ENCODE measurements at places on chromosomes 3 and 15. TPM values are rescaled to one million over a fixed set of nuclear protein-coding genes. Genes with fewer than 3 reads are reported as not detected.

Gene C3orf22
- not detected for total RNA-seq

DNA sequence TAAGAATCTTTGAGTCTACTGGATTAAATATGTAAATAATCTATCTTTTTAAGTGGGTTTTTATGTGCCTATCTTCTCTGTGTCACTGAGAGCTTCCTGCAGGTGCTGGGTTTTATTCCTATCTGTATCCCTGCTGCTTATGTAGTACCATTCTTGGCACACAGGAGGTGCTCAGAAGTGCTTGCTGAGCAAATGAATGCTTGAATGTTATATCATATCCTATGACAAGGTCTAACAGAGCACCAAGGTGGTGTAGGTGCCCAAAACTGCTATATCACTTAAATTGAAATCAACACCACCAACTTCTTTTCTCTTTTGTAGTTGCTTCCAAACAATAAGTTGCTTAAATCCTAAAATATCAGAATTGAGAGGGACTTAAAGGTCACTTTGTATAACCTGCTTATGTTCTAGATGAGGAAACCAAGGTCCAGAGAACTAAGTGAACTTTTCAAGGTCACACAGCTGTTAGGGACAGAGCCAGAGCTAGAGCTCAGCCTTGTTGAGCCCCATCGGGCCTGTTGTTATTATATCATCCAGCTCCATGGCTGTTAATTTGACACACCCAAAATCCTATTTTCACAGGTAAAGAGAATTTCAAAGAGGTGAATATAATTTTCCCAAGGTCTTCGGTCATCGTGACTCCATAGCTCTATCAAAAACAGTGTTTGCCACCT is 46.0 kb downstream of the CCNL1 start:
- H3K27ac ChIP-seq, result no peak overlapping the region
- no peaks in the 10 kb centered on the region for H3K36me3 ChIP-seq
- no peak overlapping the region for H3K4me3 ChIP-seq
- H3K27me3 ChIP-seq, result peaks cover 4% of the 10 kb centered on the region

- no peak overlapping the region for H3K27ac ChIP-seq
- no peak for DNase-seq
- no peaks in the 10 kb centered on the region for H3K36me3 ChIP-seq
- peaks cover 4% of the 10 kb centered on the region for H3K4me1 ChIP-seq
Measured at GRCh38 chr3:10351013-10351735, 30.3 kb upstream of the SEC13 start.

GRCh38 chr3:108473711-108474110 is 36.7 kb downstream of the MYH15 start:
- no peak for DNase-seq
- no peaks in the 10 kb centered on the region for H3K4me1 ChIP-seq
- H3K27ac ChIP-seq, result no peak overlapping the region
- no peak overlapping the region for H3K4me3 ChIP-seq

Gene LYZL4
- total RNA-seq, result not detected

DNA sequence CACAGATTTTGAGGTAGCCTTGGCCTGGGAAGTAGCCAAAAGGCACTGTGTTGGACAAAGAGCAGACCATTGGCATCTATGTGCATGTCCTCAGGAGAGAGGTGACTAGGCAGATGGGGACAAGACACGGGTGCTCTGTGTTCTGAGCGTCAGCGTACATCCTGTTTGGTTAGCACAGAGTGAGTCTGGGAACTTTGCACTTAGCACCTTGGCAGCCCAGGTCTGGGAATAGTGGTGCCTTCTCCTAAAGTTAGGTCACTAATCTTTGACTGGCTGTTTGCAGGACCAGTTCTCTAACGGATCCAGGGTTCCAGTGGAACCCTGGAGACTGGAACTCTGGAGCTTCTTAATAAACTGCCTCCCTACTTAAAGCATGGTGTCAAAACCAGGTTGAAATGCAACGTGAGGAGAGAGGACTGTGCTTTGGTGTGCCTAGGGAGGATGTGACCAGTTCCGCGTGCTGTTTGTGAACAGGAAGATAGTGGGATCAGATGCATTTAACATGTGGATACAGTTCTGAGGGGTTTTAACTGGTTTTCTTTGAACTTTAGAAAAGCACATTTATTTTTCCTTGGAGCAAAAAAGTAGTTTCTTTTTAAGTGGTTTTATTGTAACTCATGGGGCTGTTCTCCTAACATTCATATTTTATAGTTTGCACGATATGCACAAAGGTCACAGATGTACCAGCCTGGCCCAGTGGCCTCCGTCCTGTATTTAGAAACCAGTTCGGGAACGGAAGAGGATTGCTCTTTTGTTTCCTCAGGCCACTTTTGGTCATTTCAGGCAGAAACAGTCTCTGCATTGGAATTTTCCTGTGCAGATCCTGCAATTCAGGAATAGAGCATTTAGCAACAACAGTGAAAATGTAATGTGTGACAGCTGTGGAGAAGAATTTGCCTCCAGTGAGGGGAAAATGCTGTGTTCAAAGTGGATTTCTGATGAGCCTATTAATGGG is 48.8 kb downstream of the ABHD2 start:
- H3K4me1 ChIP-seq, result no peaks in the 10 kb centered on the region
- H3K4me3 ChIP-seq, result no peak overlapping the region
- no peaks in the 10 kb centered on the region for H3K27me3 ChIP-seq
- H3K27ac ChIP-seq, result no peak overlapping the region
- DNase-seq, result no peak

GRCh38 chr3:76311941-76312340 is 526.6 kb upstream of the ZNF717 start:
- H3K36me3 ChIP-seq, result no peaks in the 10 kb centered on the region
- DNase-seq, result no peak
- no peaks in the 10 kb centered on the region for H3K4me1 ChIP-seq
- H3K4me3 ChIP-seq, result no peak overlapping the region
- H3K27me3 ChIP-seq, result no peaks in the 10 kb centered on the region

DNA sequence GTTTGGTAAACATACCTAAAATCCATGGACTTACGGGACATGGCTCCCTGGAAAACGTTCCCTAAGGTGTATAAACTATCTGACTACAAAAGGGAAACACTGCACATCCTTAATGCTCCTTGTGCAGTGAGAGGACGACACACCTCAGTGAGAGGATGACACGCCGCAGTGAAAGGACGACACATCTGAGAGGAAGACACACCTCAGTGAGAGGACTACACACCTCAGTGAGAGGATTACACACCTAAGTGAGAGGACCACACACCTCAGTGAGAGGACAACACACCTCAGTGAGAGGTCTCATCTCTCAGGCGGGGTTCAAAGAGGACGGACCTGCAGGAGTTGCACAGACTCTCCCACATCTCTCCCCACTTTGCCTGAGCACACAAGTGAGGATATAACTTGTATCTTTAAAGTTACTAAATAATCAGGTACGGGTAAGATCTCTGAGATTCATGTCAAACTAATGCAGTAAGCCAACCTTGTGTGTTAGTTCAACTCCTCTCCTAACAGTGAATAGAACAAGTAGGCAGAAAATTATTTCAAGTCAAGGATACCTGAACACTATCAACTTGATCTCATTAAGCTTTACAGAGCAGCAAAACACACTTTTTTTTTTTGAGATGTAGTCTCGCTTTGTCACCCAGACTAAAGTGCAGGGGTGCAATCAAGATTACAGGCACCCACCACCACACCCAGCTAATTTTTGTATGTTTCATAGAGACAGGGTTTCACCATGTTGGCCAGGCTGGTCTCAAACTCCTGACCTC is 32.1 kb downstream of the HERC2 start:
- H3K27me3 ChIP-seq, result no peaks in the 10 kb centered on the region
- no peak overlapping the region for H3K27ac ChIP-seq
- no peak for DNase-seq

GRCh38 chr3:146345900-146346299 is 95.0 kb upstream of the PLSCR4 start:
- H3K36me3 ChIP-seq, result no peaks in the 10 kb centered on the region
- H3K27ac ChIP-seq, result no peak overlapping the region
- DNase-seq, result no peak
- H3K4me1 ChIP-seq, result no peaks in the 10 kb centered on the region
- no peaks in the 10 kb centered on the region for H3K27me3 ChIP-seq

- no peak overlapping the region for H3K27ac ChIP-seq
- H3K36me3 ChIP-seq, result no peaks in the 10 kb centered on the region
- H3K4me1 ChIP-seq, result no peaks in the 10 kb centered on the region
- no peak for DNase-seq
- no peak overlapping the region for H3K4me3 ChIP-seq
- H3K27me3 ChIP-seq, result no peaks in the 10 kb centered on the region
Measured at GRCh38 chr3:119329551-119329950, 35.4 kb downstream of the ARHGAP31 start.

DNA sequence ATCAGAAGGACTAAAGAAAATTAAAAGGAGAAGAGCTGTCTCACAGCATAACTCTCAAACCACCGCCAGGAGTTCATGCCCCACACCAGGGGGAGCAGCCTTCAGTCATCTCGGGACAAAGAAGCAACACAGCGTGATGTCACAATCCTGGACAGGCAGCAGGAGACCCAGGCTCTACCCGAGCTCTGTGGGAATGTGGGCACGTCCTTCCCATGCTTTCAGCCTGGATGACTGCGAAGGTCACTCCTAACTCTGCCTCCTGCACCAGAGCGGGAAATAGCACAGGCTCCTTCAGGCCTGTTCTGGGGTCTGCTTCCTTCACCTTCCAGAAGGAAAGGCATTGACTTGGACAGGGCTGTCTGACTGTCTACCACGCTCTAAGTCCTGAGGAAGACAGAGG is 31.3 kb downstream of the NOX5 start:
- no peak overlapping the region for H3K27ac ChIP-seq
- H3K4me3 ChIP-seq, result no peak overlapping the region
- H3K27me3 ChIP-seq, result no peaks in the 10 kb centered on the region
- no peak for DNase-seq

Gene NEK10
- 3.9 TPM for total RNA-seq

- DNase-seq, result no peak
- no peaks in the 10 kb centered on the region for H3K27me3 ChIP-seq
- no peaks in the 10 kb centered on the region for H3K4me1 ChIP-seq
- H3K27ac ChIP-seq, result no peak overlapping the region
- H3K36me3 ChIP-seq, result no peaks in the 10 kb centered on the region
Measured at GRCh38 chr3:174636451-174636850, 222.7 kb upstream of the NAALADL2 start.

GRCh38 chr3:122263974-122264588 is 61.0 kb upstream of the CSTA start:
- H3K4me3 ChIP-seq, result no peak overlapping the region
- H3K27me3 ChIP-seq, result peaks cover 6% of the 10 kb centered on the region
- no peak for DNase-seq
- H3K27ac ChIP-seq, result no peak overlapping the region
- H3K4me1 ChIP-seq, result no peaks in the 10 kb centered on the region

DNA sequence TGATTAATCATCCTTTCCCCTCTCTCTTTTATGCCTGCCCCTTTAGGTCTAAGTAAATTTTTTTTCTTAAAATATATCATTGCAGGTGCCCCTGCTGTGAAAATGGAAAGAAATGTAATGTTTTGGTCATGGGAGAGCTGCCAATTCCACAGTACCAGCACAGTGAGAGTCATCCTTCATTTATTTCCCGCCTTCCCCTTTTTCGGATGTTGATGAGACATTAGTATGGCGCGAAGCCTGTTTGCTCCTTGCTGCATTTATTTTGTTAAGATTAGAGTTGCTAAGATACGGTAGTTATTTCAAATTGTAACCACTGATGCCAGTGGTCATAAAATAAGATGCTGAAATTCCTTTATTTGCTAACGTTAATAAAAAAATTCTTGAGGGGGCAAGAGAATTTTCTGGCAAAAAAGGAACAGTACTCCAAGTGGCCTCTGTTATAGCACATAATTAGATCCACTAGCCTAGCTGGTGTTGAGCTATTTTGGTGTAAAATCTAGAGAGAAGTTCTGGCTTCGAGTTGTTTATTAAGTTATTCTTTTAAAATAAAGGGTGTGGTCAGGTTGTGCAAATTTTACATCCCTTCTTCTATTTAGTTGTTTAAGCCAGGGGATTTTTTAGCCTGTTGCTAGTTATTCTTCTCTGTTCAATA is 62.8 kb downstream of the MDFIC2 start:
- no peak overlapping the region for H3K4me3 ChIP-seq
- H3K27me3 ChIP-seq, result no peaks in the 10 kb centered on the region
- no peaks in the 10 kb centered on the region for H3K36me3 ChIP-seq
- DNase-seq, result no peak

DNA sequence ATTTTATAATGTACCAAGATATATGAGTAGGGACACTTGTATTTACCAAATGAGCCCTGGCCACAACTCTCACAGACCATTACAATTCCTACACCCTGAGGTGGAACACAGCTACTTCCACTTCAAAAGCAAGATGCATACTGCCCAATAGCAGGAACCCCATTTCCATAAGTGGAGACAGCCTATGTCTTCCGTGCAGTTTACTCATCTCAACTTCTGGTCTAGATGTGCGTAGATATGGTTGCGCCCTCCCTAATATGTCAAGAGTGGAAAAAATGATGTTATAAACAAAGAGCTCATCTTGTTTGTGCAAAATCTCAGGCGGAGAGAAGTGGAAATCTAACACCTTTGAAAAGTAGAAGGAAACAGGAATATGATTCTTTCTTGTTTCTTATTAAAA is 44.6 kb downstream of the RAB27A start:
- no peak overlapping the region for H3K4me3 ChIP-seq
- no peak overlapping the region for H3K27ac ChIP-seq
- peaks cover 17% of the 10 kb centered on the region for H3K4me1 ChIP-seq
- no peak for DNase-seq
- H3K36me3 ChIP-seq, result peaks cover 11% of the 10 kb centered on the region
- no peaks in the 10 kb centered on the region for H3K27me3 ChIP-seq

Gene IFT80
- total RNA-seq, result 35.7 TPM

- no peak for DNase-seq
- H3K27ac ChIP-seq, result no peak overlapping the region
- no peaks in the 10 kb centered on the region for H3K36me3 ChIP-seq
- no peak overlapping the region for H3K4me3 ChIP-seq
- H3K4me1 ChIP-seq, result peaks cover 3% of the 10 kb centered on the region
Measured at GRCh38 chr15:56972426-56972825, 54.0 kb downstream of the TCF12 start.

Gene TLNRD1
- 17.7 TPM for total RNA-seq

Gene CCDC13
- total RNA-seq, result 0.32 TPM

GRCh38 chr3:146464783-146465182 is 4.6 kb downstream of the PLSCR2 start:
- no peaks in the 10 kb centered on the region for H3K27me3 ChIP-seq
- no peak overlapping the region for H3K27ac ChIP-seq
- no peak overlapping the region for H3K4me3 ChIP-seq

DNA sequence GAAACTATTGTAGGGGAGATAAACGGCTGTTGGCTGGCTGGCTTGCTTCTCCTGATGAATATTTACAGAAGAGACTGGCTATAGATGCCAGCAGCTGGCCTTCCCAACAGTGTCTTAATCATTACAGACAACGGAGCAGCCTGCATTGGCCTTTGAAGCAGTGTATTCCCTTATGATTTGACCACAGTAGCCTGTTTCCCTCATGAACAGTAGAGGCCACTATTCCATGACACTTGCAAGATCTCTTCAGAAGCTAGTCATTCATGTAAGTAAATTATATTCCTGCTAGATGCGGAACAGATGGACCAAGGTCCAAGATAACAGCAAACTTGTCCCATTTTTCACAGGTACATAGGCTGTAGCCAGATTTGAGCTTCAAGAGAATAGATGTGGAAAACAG is 47.3 kb downstream of the TMCO5A start:
- H3K4me1 ChIP-seq, result no peaks in the 10 kb centered on the region
- DNase-seq, result no peak
- H3K4me3 ChIP-seq, result no peak overlapping the region
- no peaks in the 10 kb centered on the region for H3K36me3 ChIP-seq
- H3K27ac ChIP-seq, result no peak overlapping the region
- peaks cover 5% of the 10 kb centered on the region for H3K27me3 ChIP-seq

- peak; percentile 23 for DNase-seq
- peak overlapping the region; percentile 90 for H3K4me3 ChIP-seq
- no peak overlapping the region for H3K27ac ChIP-seq
- H3K36me3 ChIP-seq, result no peaks in the 10 kb centered on the region
Measured at GRCh38 chr15:42919308-42919707, 1.3 kb downstream of the TTBK2 start.

Gene B2M
- 7,793 TPM for total RNA-seq

All from CD4-positive, CD25-positive, alpha-beta regulatory T cell (primary cell).